Type B pancreatic cell (in vitro differentiated cells): ENCODE measurements at places on chromosomes 13 and 19.

GRCh38 chr19:16363133-16363851 is 38.7 kb downstream of the KLF2 start:
- H3K27ac ChIP-seq: no peak overlapping the region
- DNase-seq: no peak
- no peaks in the 10 kb centered on the region for H3K36me3 ChIP-seq

DNA sequence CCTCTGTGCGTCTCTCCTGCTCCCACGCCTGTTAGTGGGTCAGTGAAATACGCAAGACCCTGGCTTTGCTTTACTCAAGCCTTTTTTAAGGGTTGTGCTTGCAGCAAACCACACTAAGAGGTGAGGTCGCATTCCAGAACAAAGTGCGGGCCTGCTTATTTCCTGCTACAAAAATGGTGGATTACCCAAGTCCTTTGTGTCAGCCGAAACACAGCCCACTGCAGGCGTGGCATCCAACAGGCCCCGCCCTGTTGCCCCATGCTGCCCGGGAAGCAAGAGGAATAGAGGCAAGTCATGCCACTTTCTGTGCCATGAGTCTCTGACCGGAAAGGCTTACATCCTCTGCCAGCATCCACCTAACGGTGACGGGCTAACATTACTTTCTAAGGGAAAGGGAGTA is 7.7 kb upstream of the IRS2 start:
- H3K4me3 ChIP-seq: no peak overlapping the region
- no peaks in the 10 kb centered on the region for H3K36me3 ChIP-seq
- peaks cover 4% of the 10 kb centered on the region for H3K4me1 ChIP-seq
- H3K27ac ChIP-seq: no peak overlapping the region
- H3K27me3 ChIP-seq: peaks cover 23% of the 10 kb centered on the region

DNA sequence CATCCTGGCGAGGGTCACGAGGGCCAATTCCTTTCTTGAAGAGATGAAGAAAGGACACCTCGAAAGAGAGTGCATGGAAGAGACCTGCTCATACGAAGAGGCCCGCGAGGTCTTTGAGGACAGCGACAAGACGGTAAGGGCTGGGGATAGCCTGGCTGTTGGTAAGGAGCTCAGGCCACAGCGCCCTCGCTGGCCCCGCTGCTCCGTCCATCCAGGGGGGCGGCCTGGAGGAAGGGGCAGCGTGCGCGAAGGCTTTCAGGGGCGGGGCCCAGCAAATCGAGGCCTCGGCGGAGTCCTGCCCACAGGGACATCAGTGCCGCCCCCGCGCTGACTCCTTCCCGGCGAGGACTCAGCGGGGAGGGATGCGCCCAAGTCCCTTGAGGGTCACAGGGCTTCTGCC is 6.9 kb downstream of the F10 start:
- H3K4me3 ChIP-seq: no peak overlapping the region
- H3K4me1 ChIP-seq: no peaks in the 10 kb centered on the region
- DNase-seq: peak; percentile 66

DNA sequence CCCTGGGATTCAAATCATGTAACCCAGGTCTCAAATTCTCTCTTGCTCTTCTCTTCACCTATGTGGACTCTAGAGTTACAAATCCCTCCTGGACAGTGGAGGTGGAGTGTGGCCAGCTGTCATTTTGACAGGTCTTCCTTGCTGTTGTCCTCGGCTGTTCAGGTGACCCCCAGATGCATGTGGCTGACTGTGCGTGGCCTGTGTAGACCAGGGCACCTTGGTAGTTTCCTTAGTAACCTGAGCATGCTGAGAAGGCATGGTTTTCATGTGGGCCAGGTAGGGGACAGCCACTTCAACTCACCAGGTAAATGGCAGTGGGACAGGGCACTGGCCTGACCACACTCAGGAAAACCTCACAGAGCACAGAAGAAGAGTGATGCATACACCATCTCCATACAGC is 155.0 kb upstream of the TSHZ3 start:
- no peaks in the 10 kb centered on the region for H3K36me3 ChIP-seq
- H3K27ac ChIP-seq: no peak overlapping the region
- no peak overlapping the region for H3K4me3 ChIP-seq
- peaks cover 21% of the 10 kb centered on the region for H3K27me3 ChIP-seq
- DNase-seq: peak; percentile 36

DNA sequence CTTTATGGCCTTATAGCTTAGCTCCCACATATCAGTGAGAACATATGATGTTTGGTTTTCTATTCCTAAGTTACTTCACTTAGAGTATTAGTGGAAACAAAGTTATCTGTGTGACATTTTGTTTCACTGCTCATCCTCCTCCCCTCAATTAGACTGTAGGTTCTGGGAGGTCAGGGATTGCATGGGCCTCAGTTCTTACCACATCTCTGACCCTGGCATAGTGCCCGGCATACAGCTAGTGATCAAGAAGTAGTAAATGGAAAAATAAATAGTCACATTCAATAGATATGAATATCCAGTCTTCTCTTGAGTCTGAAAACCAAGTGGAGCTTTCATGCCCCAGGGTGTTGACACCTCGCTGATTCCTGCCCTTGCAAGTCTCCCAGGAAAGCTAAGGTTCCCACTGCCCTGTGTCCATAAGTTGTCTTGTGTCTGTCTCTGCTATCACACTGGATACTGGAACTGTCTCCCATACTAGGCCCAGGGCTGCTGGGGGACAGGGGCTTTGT is 249.5 kb upstream of the TSHZ3 start:
- no peak for DNase-seq
- no peak overlapping the region for H3K4me3 ChIP-seq
- H3K36me3 ChIP-seq: no peaks in the 10 kb centered on the region
- H3K4me1 ChIP-seq: peaks cover 4% of the 10 kb centered on the region
- peaks cover 9% of the 10 kb centered on the region for H3K27me3 ChIP-seq

DNA sequence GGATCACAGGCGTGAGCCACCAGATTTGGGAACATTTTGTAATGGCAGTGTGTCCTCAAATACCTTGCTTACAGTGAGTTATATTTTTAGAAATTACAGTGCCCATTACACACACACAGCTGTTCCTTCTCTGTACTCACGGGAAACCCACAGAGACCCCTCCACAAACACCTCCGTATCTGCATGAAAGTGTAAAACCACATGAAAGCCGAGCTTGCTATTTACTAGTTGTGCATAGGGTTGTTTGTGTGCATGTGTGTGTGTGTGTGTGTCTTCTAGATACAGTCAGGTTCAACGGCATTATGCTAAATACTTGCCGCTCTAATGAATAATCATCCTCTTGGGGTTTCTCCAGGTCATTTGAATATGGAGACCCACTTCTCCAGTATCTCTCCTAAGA is 22.3 kb upstream of the LILRA2 start:
- H3K36me3 ChIP-seq: no peaks in the 10 kb centered on the region
- H3K27me3 ChIP-seq: no peaks in the 10 kb centered on the region
- H3K4me1 ChIP-seq: no peaks in the 10 kb centered on the region
- H3K27ac ChIP-seq: no peak overlapping the region

- no peak overlapping the region for H3K27ac ChIP-seq
- DNase-seq: no peak
- H3K27me3 ChIP-seq: peaks cover 5% of the 10 kb centered on the region
- H3K4me1 ChIP-seq: no peaks in the 10 kb centered on the region
- H3K36me3 ChIP-seq: peaks cover 5% of the 10 kb centered on the region
- no peak overlapping the region for H3K4me3 ChIP-seq
Observed at GRCh38 chr13:43422116-43422515, 364.7 kb downstream of the ENOX1 start.

DNA sequence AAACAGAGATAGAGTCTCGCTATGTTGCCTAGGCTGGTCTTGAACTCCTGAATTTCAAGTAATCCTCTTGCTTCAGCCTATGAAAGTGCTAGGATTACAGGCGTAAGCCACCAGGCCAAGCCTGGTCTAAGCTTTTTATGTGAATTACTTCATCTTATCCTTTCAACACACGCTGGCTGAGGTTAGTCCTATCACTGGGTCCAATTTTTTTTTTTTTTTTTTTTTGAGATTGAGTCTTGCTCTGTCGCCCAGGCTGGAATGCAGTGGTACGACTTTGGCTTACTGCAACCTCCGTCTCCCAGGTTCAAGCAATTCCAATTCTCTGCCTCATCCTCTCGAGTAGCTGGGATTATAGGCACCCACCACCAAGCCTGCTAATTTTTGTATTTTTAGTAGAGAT is 10.4 kb downstream of the MYO1F start:
- no peak for DNase-seq
- no peak overlapping the region for H3K27ac ChIP-seq
- H3K4me1 ChIP-seq: no peaks in the 10 kb centered on the region
- H3K36me3 ChIP-seq: no peaks in the 10 kb centered on the region

DNA sequence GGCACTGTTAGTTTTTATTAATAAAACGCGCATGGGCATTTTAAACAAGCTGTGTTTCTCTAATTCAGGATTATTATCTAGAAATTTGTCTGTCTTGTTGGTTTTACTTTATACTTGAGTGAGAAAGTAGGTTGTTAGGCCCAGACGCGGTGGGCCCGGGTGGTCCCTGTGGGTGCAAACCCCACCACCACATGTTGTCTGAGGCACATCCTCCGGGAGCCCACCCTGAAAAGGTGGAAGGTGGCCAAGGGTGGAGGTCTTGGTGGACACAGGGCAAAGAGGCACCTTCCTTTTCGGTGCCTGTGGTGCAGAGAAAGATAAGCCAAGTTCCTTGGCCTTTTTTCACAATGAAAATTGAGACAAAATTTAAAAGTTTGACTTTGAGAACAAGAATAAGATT is 16.6 kb downstream of the ATP4B start:
- no peak overlapping the region for H3K4me3 ChIP-seq
- peaks cover 42% of the 10 kb centered on the region for H3K36me3 ChIP-seq
- no peak overlapping the region for H3K27ac ChIP-seq
- H3K27me3 ChIP-seq: no peaks in the 10 kb centered on the region

- H3K4me1 ChIP-seq: peaks cover 7% of the 10 kb centered on the region
- no peaks in the 10 kb centered on the region for H3K27me3 ChIP-seq
- H3K27ac ChIP-seq: no peak overlapping the region
- H3K36me3 ChIP-seq: peaks cover 12% of the 10 kb centered on the region
- DNase-seq: no peak
Observed at GRCh38 chr19:8221161-8221560, 12.0 kb downstream of the CERS4 start.

GRCh38 chr13:42270857-42271215 is 1.1 kb upstream of the AKAP11 start:
- H3K36me3 ChIP-seq: peaks cover 20% of the 10 kb centered on the region
- peak overlapping the region; percentile 99 for H3K4me3 ChIP-seq
- peak overlapping the region; percentile 83 for H3K27ac ChIP-seq
- H3K27me3 ChIP-seq: no peaks in the 10 kb centered on the region
- H3K4me1 ChIP-seq: peaks cover 25% of the 10 kb centered on the region
- DNase-seq: no peak

DNA sequence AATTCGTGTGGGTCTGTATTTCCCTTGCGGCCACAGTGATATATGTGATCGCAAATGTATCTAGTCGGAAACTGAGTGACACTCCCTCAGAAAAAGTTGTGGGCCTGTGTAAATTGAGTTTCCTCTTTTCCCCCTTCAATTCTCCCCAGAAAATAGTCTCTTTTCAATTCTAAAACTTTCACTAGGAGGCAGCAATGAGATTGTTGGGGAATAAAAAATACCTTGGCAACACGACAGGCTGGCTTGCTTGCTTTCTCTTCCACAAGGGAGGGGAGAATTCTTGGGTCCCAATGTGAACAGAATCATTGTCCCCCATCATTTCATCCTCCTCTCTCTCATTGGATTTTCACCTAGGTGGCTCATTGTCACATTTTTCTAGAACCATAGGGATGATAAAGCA is 3.7 kb upstream of the SOX21 start:
- peaks cover 13% of the 10 kb centered on the region for H3K4me1 ChIP-seq
- no peaks in the 10 kb centered on the region for H3K36me3 ChIP-seq
- peak overlapping the region; percentile 89 for H3K27ac ChIP-seq
- no peak for DNase-seq
- peaks cover 58% of the 10 kb centered on the region for H3K27me3 ChIP-seq
- H3K4me3 ChIP-seq: peak overlapping the region; percentile 72

DNA sequence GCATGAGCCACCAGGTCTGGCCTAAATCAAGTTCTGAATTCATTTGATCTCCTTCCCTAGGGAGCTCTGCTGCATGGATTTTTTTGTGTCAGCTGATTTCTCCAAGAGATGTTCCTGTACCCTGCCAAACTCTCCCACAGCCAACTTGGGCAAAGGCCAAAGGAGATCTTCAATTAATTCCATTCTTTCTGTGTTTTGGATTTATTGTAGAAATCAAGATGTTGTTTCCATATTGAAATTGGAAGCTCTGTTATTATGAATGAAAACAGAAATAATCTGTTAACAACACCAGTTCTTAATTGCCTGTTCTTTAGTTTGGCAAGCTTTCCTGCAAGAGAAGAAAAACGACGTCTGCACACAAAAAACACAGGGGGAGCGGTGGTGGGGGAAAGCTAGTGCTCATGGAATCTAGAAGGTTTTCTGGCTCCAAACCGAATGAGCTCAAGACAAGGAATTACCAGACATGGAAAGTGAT is 86.5 kb upstream of the ABCC4 start:
- H3K27ac ChIP-seq: no peak overlapping the region
- DNase-seq: no peak
- H3K4me1 ChIP-seq: no peaks in the 10 kb centered on the region
- H3K4me3 ChIP-seq: no peak overlapping the region

DNA sequence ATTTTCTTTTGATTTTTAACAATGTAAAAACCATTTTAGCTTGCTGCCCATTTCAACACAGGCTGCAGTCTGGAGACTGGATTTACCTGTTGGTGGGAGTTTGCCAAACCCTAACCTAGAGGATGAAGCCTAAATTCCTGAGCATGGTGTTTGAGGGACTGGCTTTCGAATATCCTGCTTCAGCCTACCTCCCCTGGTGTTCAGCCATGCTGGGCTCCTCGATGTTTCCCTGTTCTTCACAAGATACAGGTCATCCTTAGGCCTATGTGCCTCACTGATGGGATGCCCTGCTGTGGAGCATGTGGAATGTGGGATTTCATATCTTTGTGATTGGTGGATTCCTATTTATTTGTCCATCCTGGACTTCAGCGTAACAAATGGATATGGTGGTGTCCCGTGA is 20.4 kb upstream of the ERCC5 start:
- DNase-seq: no peak
- no peak overlapping the region for H3K27ac ChIP-seq
- no peaks in the 10 kb centered on the region for H3K4me1 ChIP-seq
- peaks cover 26% of the 10 kb centered on the region for H3K36me3 ChIP-seq
- H3K4me3 ChIP-seq: no peak overlapping the region
- no peaks in the 10 kb centered on the region for H3K27me3 ChIP-seq

DNA sequence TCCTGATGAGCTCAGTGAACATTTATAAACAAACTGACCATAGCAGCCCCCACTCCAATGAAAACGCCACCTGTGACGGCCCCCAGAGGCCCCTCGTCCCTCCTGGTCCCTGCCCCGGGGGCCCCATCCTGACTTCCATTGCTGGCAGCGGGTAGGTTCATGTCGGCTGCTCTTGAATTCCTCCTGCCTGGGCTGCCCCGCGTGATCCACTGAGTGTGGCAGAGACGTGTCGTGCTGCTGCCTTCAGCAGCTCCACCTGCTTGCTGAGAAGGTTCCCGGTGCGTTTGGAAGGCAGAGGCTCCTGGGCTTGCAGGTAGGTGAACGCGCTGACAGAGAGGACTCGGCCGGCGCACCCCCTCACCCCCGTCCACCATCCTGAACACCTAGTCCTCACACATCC is 11.6 kb downstream of the C2CD4C start:
- no peak overlapping the region for H3K27ac ChIP-seq
- no peak for DNase-seq
- no peak overlapping the region for H3K4me3 ChIP-seq
- H3K4me1 ChIP-seq: no peaks in the 10 kb centered on the region
- H3K36me3 ChIP-seq: no peaks in the 10 kb centered on the region
- H3K27me3 ChIP-seq: peaks cover 3% of the 10 kb centered on the region

- no peak overlapping the region for H3K4me3 ChIP-seq
- no peak for DNase-seq
- H3K27ac ChIP-seq: no peak overlapping the region
- no peaks in the 10 kb centered on the region for H3K4me1 ChIP-seq
- H3K27me3 ChIP-seq: no peaks in the 10 kb centered on the region
Observed at GRCh38 chr19:7326105-7326877, 22.4 kb upstream of the ARHGEF18 start.
